ENCODE measurements at places on chromosomes 7 and 10.

GRCh38 chr7:77579797-77580196 lies 42.7 kb downstream of the PTPN12 start:
- no peak for DNase-seq
- no peak overlapping the region for H3K4me3 ChIP-seq
- H3K36me3 ChIP-seq = peaks cover 20% of the 10 kb centered on the region
- H3K4me1 ChIP-seq = no peaks in the 10 kb centered on the region

DNA sequence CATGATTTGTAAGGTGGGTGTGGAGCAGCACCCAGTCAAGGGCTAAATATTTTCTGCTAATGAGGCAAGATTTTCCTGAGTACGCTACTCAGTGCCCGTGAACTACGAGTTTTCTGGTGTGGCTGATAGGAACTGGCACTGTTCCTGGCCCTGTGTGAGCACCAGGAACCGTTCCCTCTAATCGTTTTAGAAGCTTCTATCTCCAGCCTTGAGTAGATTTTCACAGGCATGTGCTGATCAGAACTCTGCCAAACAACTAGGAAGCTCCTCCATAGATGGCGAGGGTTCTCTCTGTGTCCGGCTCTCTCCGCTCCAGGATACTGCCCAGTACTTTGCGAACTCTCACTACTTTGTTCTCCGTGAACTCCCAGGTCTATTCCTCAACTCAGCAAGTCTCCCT lies 17.7 kb downstream of the TRIM4 start:
- peaks cover 50% of the 10 kb centered on the region for H3K36me3 ChIP-seq
- no peak for DNase-seq
- H3K27me3 ChIP-seq = no peaks in the 10 kb centered on the region
- no peaks in the 10 kb centered on the region for H3K4me1 ChIP-seq
- H3K4me3 ChIP-seq = no peak overlapping the region

DNA sequence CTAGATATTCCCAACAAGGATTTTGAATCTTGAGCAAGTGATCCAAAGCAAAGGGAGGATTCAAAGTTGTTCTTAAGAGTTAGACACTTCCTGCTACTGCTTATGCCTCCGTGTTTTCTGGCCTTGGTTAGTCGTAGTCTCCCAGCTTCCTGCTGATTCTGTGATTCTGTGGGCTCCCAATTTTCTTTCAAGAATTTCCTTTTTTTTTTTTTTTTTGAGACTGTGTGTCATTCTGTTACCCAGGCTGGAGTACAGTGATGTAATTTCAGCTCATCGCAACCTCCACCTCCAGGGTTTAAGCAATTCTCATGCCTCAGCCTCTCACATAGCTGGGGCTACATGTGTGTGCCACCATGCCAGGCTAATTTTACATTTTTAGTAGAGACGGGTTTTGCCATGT lies 4.4 kb upstream of the ITGB8 start:
- H3K4me1 ChIP-seq = peaks cover 6% of the 10 kb centered on the region
- H3K27me3 ChIP-seq = no peaks in the 10 kb centered on the region
- no peak overlapping the region for H3K27ac ChIP-seq
- no peak overlapping the region for H3K4me3 ChIP-seq

- H3K36me3 ChIP-seq = no peaks in the 10 kb centered on the region
- no peaks in the 10 kb centered on the region for H3K4me1 ChIP-seq
- no peaks in the 10 kb centered on the region for H3K27me3 ChIP-seq
- no peak for DNase-seq
- no peak overlapping the region for H3K27ac ChIP-seq
- H3K4me3 ChIP-seq = no peak overlapping the region
These were observed 567.2 kb downstream of the SUGCT start for GRCh38 chr7:40701836-40702551.

DNA sequence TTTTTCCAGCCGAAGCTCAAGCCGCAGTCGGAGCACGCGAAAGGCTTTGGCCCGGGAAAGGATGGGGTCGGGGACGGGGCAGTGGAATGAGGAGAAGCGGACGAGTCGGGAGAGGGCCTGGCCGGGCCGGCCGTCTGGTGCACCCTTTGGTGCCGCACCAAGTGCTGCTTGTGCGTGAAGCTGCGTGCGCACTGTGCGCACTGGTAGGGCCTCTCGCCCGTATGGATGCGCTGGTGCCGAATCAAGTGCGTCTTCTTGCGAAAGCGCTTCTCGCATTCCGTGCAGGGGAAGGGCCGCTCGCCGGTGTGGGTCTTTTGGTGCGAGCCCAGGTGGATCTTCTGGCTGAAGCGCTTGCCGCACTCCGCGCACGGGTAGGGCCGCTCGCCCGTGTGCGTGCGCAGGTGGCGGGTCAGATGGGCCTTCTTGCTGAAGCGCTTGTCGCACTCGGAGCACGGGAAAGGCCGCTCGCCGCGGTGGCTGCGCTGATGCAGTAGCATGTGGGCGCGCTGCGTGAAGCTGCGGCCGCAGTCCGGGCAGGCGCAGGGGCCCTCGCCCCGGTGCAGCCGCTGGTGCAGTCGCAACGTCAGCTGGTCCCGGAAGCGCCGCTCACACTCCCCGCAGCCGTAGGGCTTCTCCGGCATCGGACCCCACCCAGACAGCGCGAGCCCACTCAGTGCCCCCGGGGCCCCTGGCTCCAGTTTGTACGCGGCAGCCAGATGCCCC lies 7.8 kb downstream of the ZNF467 start:
- H3K4me3 ChIP-seq = no peak overlapping the region
- H3K4me1 ChIP-seq = no peaks in the 10 kb centered on the region
- DNase-seq = no peak
- peaks cover 86% of the 10 kb centered on the region for H3K27me3 ChIP-seq
- H3K27ac ChIP-seq = no peak overlapping the region

GRCh38 chr7:122616951-122617350 lies 82.0 kb downstream of the RNF133 start:
- no peaks in the 10 kb centered on the region for H3K36me3 ChIP-seq
- DNase-seq = no peak
- no peaks in the 10 kb centered on the region for H3K4me1 ChIP-seq
- H3K27me3 ChIP-seq = no peaks in the 10 kb centered on the region

Measured in large intestine (tissue), 12 donors.